ENCODE measurements at places on chromosomes 2 and 18. TPM values are rescaled to one million over a fixed set of nuclear protein-coding genes. Genes with fewer than 3 reads are reported as not detected.

DNA sequence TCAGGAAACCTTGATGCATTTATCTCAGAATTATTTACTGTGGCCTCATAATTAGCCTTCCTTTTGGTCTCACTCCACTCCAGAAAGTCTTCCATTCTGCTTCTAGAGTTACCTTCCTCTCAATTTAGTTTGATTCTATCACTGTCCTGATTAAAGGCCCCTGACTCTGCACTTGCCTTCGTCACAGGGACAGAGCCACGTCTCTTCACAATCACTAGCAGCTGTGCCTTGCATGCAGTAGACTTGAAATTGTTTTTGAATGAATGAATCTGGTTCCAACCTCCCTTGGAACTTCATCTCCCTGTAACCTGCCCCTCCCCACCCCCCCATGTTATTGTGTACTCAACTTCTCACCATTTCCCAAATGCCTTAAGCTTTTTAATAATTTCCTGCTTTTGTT, 52.4 kb downstream of the OSBPL6 start:
- no peak for DNase-seq

SLC4A5 gene
- total RNA-seq, result 0.38 TPM

LINC00305 gene
- total RNA-seq, result not detected

- peak; percentile 15 for DNase-seq
Observed at GRCh38 chr2:12486205-12487118, 230.3 kb upstream of the TRIB2 start.
